ENCODE measurements at places on chromosomes 2 and 18.

DNA sequence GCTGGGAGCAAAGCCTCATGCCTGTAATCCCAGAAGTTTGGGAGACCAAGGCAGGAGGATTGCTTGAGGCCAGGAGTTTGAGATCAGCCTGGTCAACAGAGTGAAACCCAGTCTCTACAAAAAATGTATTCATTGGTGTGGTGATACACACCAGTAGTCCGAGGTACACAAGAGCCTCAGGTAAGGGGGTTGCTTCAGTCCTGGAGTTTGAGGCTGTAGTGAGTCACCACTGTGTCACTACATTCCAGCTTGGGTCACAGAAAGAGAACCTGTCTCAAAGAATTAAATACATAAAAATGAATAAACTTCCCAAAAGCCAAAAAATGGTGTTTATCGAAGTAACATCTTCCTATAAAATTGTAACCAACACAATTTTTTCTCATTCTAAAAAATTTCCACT is 568.1 kb upstream of the LINC00305 start:
- DNase-seq: no peak

DNA sequence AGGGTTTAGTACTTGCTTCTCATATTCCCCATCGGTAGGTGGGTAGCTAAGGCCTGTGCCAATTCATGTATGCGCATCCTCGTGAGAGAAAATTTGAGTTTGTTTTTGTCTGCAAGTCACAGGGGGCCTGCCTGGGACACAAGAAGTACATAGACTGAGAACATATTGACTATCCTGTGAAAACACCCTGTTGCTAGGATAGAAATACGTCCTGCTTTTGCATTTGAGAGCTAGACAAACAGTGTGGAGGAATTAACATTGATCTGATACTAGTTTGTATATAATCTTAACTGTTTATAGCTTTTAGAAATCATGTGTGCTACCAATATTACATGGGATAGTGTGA is 10.9 kb downstream of the WDR7 start:
- DNase-seq: no peak

DNA sequence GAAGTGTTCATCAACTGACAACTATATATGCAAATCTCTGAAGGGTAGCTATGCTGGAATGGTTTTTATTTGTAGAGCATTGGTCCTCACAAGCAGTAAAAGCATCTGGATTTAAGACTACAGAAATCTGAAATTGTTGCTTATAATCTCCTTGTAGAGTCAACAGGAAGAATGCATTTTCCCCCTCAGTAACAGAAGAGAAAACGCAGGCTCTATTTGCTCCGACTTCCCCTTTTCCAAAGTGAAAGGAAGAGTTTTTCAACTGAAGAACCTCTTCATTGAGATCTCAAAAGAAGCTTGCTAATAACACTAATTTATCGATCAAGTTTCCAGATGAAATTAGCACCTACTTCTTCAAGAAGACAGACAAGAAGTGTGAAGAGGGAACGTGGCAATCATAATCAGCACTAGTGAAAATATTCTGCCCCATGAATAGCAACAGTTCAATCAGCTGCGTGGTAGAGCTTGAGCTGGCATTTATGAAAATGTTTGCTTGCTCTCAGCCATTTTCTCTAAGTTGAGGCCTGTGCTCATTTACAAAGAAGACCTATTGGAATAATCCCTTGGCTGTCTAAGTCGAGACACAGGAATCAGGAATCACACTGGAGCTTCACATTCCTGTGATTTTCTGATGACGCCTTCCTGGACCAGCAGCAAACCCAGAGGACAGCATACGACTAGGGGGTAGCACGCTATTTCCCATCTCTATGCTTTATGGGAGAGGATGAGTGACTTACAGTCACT is 43.7 kb downstream of the TGIF1 start:
- no peak for DNase-seq

- no peak for DNase-seq
Observed at GRCh38 chr18:59049721-59050660, 89.7 kb upstream of the SEC11C start.

DNA sequence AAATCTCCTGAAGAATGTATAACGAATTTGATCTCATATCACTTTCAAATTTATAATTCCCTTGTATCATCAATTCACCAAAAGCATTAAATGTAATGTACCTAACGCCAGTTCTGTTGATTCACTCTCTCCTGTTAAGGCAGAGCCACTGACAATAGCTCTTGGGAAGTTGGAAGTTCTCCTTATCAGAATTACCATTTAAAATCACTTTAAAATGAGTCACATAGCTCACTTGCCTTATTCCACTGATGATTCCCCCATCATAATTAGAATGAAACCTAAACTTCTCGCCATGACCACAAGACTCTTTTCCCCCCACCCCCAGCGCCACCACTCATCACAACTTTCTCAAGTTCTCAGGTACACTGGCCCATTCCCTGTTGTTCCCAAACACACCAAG is 117.1 kb downstream of the PID1 start:
- DNase-seq: no peak

DNA sequence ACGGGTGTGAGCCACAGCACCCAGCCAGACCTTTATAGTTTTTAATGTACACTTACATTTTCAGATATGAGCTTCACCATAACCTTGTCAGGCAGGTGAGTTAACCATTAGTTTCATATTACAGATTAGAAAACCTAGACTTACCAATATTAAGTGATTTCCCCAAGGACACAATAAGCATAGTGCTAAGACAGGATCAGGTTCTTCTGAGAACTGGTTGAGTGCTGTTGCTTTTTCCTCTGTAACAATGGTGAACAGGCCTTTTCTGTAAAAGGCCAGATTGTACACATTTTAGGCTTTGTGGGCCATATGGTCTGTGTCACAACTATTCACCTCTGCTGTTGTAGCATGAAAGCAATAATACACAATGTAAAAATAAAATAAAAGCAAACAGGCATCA is 332.0 kb downstream of the PIK3C3 start:
- DNase-seq: no peak

DNA sequence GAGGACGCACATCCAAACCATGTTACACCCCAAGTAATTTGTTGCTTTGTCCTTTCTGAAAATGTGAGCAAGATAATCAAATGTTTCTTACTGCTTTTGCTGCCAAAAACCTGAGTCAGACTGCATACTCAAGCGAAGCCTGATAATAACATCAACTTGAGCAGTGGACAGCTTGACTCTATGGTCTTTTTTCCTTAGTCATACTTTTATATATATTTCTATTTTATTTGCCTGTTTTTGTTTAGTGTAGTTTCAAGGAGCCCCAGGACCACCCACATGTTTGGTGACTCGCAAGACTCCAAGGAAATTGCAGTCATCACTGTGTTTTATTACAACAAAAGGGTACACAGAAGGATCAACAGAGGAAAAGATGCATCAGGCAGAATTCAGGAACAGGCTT is 688.4 kb upstream of the PIK3C3 start:
- DNase-seq: no peak

DNA sequence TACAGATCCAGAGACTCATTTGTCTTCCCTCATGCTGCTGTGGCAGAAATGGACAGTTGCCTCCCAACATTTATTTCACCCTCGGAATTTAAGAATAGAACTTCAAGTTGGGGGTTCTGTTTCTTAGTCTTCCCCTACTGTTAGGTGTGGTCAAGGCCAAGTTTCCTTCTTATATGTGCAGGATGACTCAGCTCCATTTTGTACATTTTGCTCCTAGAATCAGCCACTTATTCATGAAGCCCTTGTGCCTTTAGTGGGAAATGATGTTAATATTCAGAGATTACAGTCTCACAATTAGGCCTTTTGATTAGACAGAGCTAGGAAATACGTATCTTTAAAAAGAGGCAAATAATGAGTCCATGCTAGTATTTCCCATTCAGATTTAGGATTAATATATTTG is 46.2 kb upstream of the ELOA2 start:
- DNase-seq: no peak

Measured in left forelimb (tissue), 1 donor.